ENCODE measurements at places on chromosomes 2 and 18.

- DNase-seq: no peak
These were observed 133.6 kb downstream of the BCL2 start for GRCh38 chr18:63185984-63186383.

- no peak for DNase-seq
These were observed 627 bp downstream of the WIPF1 start for GRCh38 chr2:174597009-174597344.

DNA sequence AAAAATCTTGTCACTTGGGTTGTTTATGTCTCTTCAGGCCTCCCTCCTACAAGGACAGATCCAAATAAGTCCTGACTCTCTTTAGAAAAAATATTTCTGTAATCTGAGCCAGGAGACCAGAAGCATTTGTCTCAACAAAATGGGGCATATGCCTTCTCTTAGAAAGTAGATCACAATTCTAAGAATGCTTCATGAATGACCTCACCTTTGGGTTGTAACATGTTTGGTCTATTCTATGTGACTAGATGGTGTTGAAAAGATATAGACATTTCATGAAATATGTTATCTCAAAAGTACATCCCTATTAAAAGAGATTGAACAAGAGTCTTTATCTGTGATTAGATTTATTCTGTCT, 159.0 kb upstream of the SETBP1 start:
- DNase-seq: no peak

DNA sequence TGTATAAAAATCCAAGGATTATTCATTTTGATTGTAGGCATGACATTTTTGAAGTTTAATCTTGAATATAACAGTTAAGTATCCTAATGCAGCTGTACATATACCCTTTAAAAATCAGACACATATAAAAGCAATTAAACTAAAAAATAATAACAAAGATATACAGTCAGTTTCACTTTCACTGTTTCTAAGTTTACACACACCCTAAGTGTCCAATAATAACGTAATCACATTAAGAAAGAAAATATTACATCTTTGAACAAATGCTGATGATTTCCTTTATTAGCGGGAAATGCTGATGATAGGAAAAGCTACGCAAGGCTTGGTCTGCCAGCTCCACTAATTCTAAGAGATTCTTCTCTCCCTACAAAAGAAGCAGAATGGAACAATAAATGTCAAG, 38.8 kb downstream of the RTTN start:
- DNase-seq: no peak

DNA sequence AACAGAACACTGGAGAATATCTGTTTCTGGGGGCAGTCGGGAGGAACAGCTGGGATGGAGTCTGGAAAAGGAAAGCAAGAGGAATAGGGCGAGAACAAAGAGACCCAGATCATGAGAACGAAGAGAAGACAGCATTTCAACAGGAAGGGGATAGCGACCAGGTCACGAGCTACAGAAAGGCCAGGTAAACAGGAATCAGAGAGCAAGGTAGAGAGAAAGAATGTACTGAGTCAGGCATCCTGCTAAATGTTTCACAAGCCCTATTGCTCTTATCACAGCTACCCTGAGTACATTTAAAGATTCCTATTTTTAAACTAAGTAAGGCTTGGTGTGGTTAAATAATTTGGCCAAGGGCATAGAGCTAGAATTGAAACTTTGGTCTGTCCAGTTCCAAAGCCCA, 254.9 kb upstream of the RAB12 start:
- DNase-seq: no peak

DNA sequence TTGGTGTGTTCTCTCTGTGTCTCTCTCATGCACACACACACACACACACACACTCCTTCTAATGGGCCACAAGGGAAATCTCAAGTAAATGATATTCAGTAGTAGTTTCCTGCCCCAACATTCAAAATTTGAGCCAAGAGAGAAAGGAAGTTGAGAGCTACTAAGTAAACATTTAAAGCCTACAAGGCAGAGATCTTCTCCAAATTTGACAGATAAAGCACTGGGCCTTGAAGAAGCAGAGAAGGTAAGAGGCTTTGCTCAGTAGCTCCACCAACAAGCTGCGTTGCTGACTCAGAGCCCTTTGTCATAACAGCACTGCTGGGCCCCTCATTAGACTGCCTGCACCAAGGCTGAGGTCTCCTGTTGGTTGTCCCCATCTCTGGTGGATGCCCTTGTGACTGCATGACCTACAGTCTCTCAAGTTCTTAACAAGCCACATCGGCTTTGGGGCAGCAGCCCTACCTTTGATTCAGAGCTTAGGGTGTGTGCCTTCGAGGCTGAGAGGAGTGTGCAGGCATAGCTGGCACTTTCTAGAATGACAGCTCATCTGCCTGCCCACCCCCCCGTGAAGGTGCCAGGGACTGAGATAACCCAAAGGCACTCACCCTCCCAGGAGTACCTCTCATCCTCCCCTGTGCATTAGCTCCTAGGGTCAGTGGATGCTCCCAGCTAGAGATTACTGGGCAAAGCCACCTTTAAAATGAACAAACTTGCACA, 32.3 kb upstream of the NEB start:
- DNase-seq: no peak

DNA sequence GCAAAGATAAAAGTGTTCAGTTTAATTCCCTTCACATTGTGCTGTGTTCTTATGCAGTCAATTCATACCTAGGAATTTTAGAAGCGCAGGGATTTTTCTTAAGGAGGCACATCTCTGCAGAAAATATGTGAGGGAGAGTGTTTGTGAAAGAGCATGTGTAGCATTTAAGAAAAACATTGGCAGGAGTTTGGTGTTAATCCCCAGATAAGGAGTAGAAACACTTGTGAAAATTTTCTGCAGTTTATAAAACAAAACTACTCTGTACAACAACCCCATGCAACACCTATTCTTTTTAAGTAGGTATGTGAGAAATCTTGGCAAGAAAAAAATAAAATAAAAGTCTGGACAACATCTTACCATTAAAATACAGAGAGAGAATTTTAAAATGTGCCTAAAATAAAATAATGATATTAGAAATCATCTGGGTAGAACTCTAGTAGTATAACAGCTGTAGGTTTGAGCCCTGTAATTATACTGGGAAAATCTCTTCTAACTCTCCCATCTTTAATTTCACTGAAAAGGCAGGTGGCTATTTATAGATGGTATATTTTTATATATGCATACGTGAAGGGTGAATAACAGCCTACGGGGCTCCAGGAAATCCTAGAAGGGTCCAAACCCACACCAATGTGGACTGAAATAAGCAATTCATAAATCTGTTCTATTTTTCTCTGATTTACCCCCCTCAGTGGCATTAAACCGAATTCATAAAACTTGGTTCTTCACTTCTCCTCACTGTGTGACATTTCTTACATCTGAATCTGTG, 6.6 kb downstream of the FZD7 start:
- DNase-seq: no peak
